Left ventricle myocardium superior (tissue), 1 donor: ENCODE measurements at places on chromosomes 16 and 17. TPM values are rescaled to one million over a fixed set of nuclear protein-coding genes. Genes with fewer than 3 reads are reported as not detected.

DNA sequence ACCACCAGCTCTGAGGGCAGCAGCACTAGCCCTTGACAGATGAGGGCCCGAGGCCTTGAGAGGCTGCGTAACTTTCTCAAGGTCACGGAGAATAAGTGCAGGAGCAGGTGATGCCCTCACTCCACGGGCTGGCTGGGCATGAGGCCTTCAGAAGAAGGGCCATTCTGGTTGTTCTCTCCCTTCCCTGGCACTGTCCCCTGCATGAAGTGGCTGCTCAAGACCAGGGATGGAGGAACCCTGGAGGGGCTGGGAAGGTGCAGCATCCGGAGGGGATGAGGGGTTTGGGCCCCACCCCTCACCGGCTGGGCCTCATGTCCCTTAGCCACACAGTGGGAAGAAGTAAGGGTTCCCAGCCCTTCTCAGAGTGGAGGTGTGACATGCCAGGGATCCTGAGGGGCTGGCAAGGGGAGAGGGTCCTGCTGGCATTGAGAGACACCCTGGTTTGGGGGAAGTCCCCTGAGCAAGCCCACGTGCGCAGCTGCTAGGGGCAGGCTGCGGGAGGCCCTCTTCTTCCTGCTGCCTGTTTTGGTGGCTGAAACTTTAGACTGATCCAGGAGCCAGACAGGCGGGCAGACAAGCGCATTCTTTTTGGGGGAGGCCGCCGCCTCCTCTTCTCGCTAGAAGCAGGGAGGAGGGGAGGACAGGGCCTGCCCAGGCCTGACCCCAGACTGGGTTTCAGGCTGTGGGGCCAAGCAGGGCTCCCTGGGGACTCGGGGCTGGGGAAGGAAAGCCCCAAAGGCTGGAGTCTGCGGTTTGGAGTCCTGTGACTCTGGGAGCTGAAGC lies 74.0 kb downstream of the N4BP1 start:
- peak; percentile 73 for DNase-seq

DNA sequence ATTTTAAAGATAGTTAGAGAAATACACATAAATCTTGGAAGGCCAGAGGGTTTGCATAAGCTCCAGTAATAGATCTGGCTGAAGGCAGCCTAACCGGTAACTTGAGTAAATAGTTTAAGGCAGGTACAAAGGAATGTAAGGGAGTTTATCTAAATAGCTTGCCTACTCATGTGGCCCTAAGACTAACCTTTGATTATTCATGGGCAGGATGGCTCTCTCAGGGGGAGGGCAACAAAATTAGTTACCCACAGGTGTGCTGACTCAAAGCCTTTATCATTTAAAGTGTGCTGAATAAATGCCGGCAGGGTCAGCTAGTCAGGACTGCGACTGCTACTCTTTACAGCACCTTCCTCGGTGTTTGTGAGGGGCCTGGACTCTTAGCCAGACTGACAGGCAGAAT lies 761.3 kb upstream of the KIF2B start:
- no peak for DNase-seq

- no peak for DNase-seq
Observed at GRCh38 chr16:79721270-79721669, 120.7 kb upstream of the MAF start.

DNA sequence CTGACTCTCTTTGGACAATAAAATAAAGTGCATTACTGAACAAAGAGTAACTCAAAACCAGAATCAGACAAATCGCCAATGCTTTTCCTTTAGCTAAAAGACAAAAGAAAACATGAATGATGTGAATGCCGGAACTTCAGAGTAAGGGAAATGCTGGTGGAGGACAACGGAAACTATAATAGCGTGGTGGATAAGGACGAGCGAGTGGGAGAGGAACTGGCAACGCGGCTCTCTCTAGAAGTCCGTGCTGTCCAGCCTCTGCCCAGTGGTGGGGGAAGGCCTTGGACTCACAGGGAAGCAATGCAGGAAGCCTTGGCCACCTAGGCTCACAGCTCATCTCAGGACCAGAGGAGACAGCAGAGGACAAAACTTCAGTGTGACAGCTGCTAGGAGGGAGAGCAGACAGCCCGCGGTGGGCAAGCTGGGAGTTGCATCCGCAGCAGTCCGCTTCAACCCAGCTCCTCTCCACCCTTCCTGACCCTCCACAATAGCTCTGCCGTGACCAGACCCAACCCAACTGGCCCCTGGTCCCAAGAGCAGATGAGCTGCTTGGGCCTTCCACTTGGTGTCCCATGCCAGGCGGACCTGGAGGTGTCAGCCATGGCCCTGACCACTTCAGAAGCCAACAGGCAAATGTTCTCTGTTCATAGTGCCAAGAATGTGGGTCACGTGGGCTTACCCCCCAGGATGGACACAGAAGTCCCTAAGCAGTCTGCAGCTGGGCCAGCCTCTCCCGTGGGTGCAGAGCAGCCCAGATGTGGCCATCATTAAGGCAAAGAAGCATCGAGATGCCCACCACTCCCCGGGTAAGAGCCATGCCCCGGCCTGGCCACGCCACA lies 5.3 kb upstream of the FAAP100 start:
- DNase-seq = no peak

DNA sequence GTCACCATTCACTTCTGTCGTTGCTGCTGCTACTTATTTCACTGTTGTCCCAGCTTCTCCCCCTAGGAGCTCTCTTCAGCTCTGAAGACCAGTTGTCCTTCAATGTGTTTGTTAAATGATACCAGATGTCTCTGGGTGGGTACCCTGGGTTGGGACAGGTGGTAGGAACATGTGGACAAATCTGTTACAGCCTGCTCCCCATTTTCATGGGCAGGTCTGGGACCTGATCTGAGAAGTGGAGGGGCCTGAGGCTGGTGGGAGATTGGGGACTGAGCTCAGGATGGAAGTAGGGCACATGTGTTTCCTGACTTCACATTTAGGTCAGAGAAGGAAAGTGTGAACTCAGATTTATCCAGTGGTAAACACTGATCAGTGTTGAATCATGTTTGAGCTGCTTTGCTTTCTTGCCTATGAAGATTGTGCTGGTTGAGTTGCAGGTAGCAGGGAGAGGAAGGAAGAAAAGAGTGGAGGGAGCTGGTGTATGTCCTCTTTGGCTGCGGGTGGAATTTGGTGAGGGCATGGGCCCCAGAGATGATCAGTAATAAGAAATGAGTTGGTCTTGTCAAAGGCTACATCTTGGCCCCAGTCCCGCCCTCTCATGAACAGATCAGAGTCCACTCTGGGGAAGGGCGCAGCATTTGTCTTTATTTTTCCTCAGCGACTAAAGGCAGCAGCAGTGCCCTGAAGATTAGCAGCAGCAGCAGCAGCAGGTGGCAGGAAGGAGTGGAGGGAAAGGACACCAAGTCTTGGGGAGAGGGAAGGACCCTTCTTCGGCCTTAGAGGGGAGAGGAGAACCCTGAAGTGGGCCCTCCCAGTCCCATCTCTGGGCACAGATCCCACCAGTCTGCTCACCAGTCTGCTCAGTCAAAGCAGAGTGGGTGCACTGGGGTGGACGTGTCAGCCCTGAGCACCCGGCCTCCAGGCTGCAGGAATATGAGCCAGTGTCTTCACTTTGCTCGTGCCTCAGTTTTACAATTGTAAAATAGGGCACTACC lies 6.1 kb upstream of the EFTUD2 start:
- DNase-seq = no peak

ENO3 gene
- total RNA-seq = 670 TPM

DNA sequence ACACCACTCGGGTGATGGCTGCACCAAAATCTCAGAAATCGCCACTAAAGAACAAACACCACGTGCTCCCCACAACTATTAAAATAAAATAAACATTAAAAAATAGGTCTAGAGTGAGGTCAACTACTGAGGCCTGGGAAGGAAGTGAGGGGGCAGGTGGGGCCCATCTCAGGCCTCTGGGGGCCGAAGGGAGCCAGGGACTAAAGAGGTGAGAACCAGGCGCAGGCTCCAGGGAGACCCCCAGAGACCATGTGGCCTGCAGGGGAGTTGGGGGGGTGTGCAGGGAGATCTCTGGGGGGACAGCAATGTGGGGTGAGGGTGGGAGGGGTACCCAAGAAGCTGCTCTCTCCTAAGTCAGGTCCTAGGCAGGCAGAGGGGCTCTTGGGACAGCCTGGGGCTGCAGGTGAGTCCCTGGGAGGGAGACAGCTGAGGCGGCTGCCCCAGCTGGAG lies 111.3 kb upstream of the SMURF2 start:
- no peak for DNase-seq

DNA sequence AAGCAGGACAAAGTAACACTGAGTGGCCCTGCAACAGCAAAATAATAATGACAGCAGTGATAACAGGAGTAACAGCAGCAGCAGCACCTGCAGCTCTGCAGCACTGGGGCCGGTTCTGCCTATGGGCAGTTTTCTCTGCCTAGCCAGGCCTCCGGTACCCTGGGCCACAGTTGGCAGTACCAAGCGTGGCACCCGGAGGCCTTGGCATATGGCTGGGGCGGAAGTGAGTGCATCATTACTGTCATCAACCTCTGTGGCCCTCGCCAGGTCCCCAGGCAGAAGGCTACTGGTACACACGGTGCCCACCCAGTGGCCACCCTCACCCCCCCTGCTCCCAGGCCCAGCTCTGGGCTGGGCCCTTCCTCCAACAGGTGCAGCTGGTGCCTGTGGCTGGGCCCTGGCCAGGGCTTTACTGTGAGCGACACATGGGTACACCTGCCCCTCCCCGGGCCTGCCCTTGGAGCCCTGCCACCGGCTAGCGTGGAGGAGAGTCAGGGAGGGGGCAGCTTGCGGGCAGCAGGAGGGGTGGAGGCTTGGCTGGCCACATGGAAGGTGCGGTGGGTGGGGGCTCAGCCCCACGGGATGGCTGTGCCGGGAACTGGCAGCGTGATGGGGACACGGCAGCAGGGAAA lies 3.0 kb downstream of the KCNJ12 start:
- DNase-seq = peak; percentile 84

APOH gene
- total RNA-seq = not detected

DNA sequence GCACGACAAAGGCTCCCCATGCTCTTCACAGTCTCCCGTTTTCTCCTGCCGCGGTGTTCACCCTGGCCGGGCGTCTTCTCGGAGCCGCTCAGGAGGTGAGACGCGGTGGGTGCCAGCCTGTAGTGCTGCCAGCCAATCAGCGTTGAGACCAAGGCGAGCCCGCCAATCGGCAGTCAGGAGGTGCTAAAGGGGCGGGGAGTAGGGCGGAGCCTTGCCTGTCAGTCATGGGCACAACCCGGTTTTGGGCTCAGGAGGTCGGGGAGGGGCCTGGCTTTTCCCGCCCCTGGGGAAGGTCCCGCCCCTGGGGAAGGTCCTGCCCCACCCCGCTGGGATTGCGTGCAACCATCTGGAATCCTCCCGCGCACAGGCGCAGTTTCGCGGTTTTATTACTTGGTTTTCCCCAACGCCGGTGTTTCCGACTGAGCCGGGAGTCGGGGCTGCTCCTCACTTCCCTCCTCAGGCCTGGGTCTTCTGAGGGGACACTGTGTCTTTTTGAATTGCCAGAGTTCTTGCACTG lies at the start of gene PRDM7:
Gene PRDM7, minus strand, starts transcription at position 92 of the 517 bp plus-strand sequence. CDS start 1,421 bp downstream, outside the sequence.
- DNase-seq = peak; percentile 96

- no peak for DNase-seq
Observed at GRCh38 chr16:81071805-81072204, 5.2 kb downstream of the C16orf46 start.

DNA sequence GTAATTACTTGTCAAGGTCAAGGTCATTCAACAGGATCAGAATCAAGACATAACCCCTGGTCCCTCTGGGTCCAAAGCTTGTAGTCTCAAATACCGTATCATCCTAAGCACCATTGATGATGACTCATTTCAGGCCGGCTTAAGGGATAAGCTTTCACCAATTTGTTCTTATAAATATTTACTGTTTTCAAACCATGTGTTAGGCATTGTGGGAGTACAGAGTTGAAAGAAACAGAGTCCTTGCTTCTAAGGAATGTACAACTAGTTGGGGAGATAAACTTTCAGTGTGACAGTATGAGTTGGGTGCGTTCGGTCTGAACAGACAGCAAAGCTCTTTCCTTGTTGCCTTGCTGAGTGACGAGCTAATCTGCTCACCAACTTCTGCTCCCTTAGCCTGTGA lies 183.5 kb upstream of the MAF start:
- no peak for DNase-seq

- DNase-seq = no peak
Observed at GRCh38 chr17:2070241-2071023, 15.5 kb downstream of the HIC1 start.

DNA sequence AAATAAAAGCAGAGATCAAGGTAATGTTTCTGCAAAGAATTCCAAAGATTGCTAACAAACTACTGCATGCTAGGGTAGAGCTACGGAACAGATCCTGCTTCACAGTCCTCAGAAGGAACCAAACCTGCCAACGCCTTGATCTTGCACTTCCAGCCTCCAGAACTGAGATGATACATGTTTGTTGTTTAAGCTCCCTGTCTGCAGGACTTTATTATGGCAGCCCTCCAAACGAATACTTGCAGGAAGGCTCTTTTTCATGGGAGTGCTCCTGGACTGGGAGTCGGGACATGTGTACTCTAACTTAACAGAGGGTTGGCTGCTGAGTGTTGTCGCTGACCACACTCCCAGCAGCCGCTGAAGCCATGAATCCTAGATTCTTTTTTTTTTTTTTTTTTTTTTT lies 808.8 kb upstream of the EEF2KMT start:
- DNase-seq = no peak

PRRT2 gene
- 3.1 TPM for total RNA-seq

TMEM114 gene
- not detected for total RNA-seq

GRCh38 chr17:4980644-4981216 lies 6.7 kb downstream of the CAMTA2 start:
- DNase-seq = no peak

DNA sequence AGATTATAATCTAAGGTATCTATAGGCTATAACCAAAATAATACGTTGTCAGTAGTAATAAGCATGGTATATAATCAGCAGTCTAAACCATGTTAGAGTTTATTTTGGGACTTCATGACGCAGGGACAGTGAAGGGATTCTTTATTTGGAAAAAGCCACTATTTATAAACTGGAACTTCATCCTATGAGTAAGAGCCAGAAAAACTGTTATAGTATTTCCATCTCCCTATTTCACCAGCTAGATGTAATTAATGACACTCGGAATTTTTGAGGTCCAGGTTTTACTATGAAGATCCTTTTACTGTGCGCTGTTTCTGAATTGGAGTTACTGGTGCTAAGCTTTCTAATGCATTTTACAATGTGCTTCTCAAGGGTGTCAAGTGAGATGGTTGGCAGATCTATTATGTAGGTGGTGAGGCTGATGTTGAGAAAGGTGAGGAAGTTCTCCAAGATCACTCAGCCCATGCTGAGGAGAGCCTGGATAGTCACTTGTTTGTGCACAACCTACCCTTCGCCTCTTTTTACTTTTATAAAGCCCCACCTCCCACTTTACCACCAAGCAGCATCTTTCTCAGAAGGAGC lies 149.3 kb downstream of the MSI2 start:
- no peak for DNase-seq

- DNase-seq = no peak
Observed at GRCh38 chr17:30426292-30426691, 47.6 kb downstream of the CPD start.

HOXB1 gene
- not detected for total RNA-seq
